ENCODE measurements at places on chromosomes 5 and 9. TPM values are rescaled to one million over a fixed set of nuclear protein-coding genes. Genes with fewer than 3 reads are reported as not detected.

TXNDC8 gene
- not detected for total RNA-seq

HTR4 gene
- total RNA-seq = not detected

HRCT1 gene
- total RNA-seq = not detected

FAM221B gene
- not detected for total RNA-seq

PHF2 gene
- total RNA-seq = 19.1 TPM

DEPDC1B gene
- total RNA-seq = 8.2 TPM

NUTM2G gene
- total RNA-seq = not detected

GRCh38 chr5:133423618-133424282 is 188.6 kb downstream of the FSTL4 start:
- H3K4me3 ChIP-seq = no peak overlapping the region
- no peaks in the 10 kb centered on the region for H3K4me1 ChIP-seq
- H3K27me3 ChIP-seq = no peaks in the 10 kb centered on the region
- no peak overlapping the region for H3K27ac ChIP-seq

GRCh38 chr5:150155258-150156026 is at the start of gene PDGFRB:
Gene PDGFRB, minus strand, starts transcription at chr5:150155845. Its CDS starts 18,798 bp downstream, at chr5:150137047.
- peak within 1 kb of the TSS; percentile 97 for H3K27ac ChIP-seq
- no peaks in the 10 kb centered on the region for H3K4me1 ChIP-seq
- H3K4me3 ChIP-seq = peak within 1 kb of the TSS; percentile 86
- no peaks in the 10 kb centered on the region for H3K27me3 ChIP-seq
- peak; percentile 97 for DNase-seq

- no peaks in the 10 kb centered on the region for H3K36me3 ChIP-seq
- no peaks in the 10 kb centered on the region for H3K27me3 ChIP-seq
- no peak overlapping the region for H3K27ac ChIP-seq
- no peak for DNase-seq
- H3K4me3 ChIP-seq = no peak overlapping the region
Measured at GRCh38 chr5:6861036-6861435, 147.8 kb downstream of the TENT4A start.

DNA sequence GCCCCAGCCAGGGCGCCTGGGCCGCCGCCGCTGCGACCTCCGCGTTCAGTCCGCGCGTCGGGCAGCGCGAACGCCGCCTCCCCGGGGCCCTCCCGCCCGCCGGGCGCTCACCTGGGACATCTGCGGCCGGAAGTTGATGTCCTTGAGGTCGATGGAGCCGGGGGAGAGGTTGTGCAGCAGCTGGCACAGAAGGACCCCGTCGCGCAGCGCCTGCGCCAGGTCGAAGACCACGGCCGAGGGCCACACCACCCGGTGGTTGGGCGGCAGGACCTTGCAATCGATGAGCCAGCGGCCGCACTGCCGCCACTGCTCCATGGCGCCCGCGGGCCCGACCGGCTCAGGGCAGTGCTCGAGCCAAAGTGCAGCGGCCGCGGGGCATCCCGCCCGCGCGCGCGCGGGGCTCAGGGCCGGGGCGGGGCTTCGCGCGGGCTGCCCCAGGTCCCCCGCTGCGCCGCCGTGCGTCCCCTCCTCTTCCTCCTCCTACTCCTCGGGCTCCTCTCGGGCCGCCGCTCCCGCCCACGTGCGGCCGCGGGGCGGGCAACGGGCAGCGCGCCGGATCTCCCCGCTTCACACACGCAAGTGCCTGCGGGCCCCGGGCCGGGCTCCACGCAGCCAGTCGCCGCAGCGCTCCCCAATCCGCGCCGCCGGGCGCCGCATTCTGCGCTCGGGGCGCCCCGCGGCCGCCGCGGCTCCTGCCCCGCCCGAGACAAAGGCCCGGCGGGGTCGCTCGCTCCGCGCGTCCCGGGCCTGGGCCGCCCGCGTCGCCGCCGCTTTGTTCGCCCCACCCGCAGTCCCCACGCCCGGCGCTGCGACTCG is at the start of gene VAV2:
Gene VAV2, minus strand, starts transcription at position 361 of the 816 bp plus-strand sequence. Its CDS starts 46 bp downstream, at position 315.
- no peaks in the 10 kb centered on the region for H3K36me3 ChIP-seq
- H3K27me3 ChIP-seq = no peaks in the 10 kb centered on the region
- DNase-seq = peak; percentile 61
- H3K4me1 ChIP-seq = no peaks in the 10 kb centered on the region

- no peak for DNase-seq
- H3K4me1 ChIP-seq = peaks cover 22% of the 10 kb centered on the region
- no peak overlapping the region for H3K4me3 ChIP-seq
- H3K36me3 ChIP-seq = no peaks in the 10 kb centered on the region
Measured at GRCh38 chr5:141510850-141511601, 22.1 kb downstream of the PCDHGC5 start.

- H3K4me1 ChIP-seq = no peaks in the 10 kb centered on the region
- no peaks in the 10 kb centered on the region for H3K27me3 ChIP-seq
Measured at GRCh38 chr5:94081088-94081487, 339.7 kb upstream of the POU5F2 start.

- H3K36me3 ChIP-seq = no peaks in the 10 kb centered on the region
- DNase-seq = no peak
- no peaks in the 10 kb centered on the region for H3K27me3 ChIP-seq
Measured at GRCh38 chr9:96500696-96501632, 51.0 kb downstream of the HABP4 start.

DNA sequence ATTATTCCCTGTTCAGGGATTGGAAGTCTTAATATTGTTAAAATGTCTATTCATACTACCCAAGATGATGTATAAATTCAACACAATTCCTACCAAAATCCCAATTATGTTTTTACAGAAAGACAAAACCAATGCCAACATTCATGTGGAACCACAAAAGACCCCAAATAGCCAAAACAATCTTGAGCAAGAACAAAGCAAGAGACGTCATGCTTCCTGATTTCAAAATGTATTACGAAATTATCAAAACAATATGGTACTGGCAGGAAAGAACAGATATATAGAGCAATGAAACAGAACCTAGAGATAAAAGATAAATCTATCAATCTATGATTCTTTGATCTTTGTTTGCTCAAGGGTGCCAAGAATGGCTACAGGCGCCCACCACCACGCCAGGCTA is 237.9 kb downstream of the TAF11L14 start:
- no peaks in the 10 kb centered on the region for H3K36me3 ChIP-seq
- no peak overlapping the region for H3K4me3 ChIP-seq
- no peaks in the 10 kb centered on the region for H3K4me1 ChIP-seq

GRCh38 chr9:94900222-94901018 is 173.9 kb downstream of the AOPEP start:
- no peaks in the 10 kb centered on the region for H3K4me1 ChIP-seq
- H3K4me3 ChIP-seq = peak overlapping the region; percentile 16
- no peaks in the 10 kb centered on the region for H3K27me3 ChIP-seq
- H3K27ac ChIP-seq = peak overlapping the region; percentile 85
- DNase-seq = no peak

DNA sequence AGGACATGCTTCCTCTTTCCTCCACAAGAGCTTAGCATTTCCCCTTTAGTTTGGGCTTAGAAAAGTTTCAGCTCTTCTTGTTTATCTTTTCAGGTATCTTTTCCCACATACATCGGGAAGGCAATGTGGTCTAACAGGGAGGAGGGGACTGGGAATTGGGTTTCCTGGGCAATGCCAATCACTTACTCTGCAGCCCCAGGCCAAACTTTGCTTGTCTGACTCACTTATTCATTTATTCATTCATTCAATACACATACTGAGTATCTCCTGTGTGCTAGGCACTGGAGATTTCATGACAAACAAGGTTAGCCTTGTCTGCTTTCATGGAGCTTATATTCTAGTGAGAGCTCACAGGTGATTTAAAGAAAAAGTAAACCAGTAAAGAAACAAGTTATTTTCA is 10.7 kb upstream of the POU4F3 start:
- no peaks in the 10 kb centered on the region for H3K36me3 ChIP-seq
- H3K27ac ChIP-seq = no peak overlapping the region
- no peaks in the 10 kb centered on the region for H3K4me1 ChIP-seq
- H3K27me3 ChIP-seq = no peaks in the 10 kb centered on the region
- DNase-seq = no peak
- H3K4me3 ChIP-seq = no peak overlapping the region

GRCh38 chr5:148713735-148714508 is 59.6 kb upstream of the HTR4 start:
- H3K36me3 ChIP-seq = no peaks in the 10 kb centered on the region
- H3K27ac ChIP-seq = no peak overlapping the region

DNA sequence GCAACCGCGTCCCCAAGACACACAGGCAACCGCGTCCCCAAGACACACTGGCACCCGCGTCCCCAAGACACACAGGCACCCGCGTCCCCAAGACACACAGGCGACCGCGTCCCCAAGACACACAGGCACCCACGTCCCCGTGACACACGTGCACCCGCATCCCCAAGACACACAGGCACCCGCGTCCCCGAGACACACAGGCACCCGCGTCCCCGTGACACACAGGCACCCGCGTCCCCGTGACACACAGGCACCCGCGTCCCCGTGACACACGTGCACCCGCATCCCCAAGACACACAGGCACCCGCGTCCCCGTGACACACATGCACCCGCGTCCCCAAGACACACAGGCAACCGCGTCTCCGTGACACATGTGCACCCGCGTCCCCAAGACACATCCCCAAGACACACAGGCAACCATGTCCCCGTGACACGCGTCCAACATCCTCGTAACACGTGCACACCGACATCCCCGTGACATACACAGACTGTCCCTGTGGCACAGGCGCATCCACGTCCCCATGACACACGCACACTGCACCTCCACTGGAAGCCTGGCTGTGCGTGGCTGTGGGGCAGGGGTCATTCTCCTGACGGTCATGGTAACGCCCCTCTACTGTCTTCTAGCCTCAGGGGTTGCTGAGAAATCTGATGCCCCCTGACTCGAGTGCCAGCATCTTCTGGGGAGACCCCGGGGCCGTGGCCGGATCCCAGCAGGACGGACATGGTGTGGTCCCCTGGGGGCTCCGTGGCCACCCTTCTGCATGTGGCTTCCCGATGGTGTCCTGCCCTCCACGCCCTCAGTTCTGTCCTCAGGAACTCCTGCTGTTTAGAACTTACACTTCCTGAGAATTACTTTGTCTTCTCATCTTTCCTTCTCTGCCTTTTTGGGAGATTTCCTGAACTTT is 24.1 kb downstream of the EXD3 start:
- H3K27ac ChIP-seq = no peak overlapping the region
- no peaks in the 10 kb centered on the region for H3K27me3 ChIP-seq
- H3K4me1 ChIP-seq = no peaks in the 10 kb centered on the region
- H3K36me3 ChIP-seq = no peaks in the 10 kb centered on the region
- DNase-seq = no peak

DNA sequence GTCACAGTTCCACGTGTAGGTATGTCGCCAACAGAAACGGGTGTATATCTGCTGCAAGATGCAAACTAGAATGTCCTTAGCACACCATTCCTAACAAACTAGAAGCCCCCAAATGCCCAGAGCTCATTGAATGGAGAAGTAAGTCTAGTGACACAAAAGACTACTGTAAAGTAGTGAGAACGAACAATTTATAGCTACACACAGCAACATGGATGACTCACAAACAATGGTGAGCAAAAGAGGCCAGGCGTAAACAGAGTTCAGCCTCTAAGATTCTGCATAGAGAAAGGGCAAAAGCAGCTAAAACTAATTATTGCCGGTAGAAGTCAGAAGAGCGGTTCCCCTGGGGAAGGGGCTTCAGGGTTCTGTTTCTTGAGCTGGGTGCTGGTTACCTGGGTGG is 74.7 kb downstream of the AMBP start:
- no peak for DNase-seq
- no peak overlapping the region for H3K4me3 ChIP-seq
- no peaks in the 10 kb centered on the region for H3K36me3 ChIP-seq
- no peak overlapping the region for H3K27ac ChIP-seq

DNA sequence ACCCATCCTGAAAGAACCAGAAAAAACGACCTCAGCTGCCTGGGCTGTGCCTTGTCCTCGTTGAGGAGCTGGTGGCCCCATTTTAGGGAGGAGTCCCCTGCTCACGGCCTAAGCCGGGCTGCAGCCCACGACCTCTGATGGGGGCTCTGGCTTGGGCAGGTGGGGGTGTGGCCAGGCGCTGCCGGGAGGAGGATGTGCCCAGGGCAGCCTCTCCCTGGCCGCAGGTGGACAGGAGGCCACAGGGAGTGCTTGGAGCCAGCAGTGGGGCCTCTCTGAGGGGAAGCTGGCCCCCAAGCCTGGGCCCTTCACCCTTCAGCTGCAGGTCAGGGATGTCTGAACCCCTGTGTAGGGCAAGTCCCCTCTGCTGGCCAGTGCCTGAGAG is 2.5 kb downstream of the DIPK1B start:
- H3K27me3 ChIP-seq = no peaks in the 10 kb centered on the region
- H3K4me1 ChIP-seq = no peaks in the 10 kb centered on the region
- no peaks in the 10 kb centered on the region for H3K36me3 ChIP-seq
- no peak overlapping the region for H3K4me3 ChIP-seq

- H3K36me3 ChIP-seq = no peaks in the 10 kb centered on the region
- no peak overlapping the region for H3K27ac ChIP-seq
- H3K4me1 ChIP-seq = no peaks in the 10 kb centered on the region
- no peaks in the 10 kb centered on the region for H3K27me3 ChIP-seq
Measured at GRCh38 chr5:2900360-2900759, 148.9 kb upstream of the IRX2 start.

DNA sequence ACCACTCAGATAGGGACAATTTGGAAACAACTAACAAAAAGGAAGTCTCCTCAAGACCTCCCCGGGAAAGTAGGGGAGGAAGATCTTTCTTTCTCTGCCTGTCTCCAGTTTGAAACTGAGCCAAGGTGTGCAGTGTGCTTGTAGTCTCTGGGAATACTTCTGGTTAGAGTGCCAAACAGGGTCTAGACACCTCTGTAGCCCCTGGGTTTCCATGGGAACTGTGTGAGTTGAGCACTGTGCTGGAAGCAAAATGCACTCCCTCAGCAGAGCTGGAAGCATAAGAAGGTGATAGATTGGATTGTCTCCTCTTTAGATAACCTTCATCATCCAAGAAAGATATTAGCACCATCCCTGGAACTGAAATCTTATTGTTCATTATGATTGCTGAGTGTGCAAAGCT is 129.2 kb upstream of the TNPO1 start:
- DNase-seq = no peak
- H3K36me3 ChIP-seq = no peaks in the 10 kb centered on the region
- no peak overlapping the region for H3K4me3 ChIP-seq
- H3K27me3 ChIP-seq = no peaks in the 10 kb centered on the region
- no peaks in the 10 kb centered on the region for H3K4me1 ChIP-seq

DNA sequence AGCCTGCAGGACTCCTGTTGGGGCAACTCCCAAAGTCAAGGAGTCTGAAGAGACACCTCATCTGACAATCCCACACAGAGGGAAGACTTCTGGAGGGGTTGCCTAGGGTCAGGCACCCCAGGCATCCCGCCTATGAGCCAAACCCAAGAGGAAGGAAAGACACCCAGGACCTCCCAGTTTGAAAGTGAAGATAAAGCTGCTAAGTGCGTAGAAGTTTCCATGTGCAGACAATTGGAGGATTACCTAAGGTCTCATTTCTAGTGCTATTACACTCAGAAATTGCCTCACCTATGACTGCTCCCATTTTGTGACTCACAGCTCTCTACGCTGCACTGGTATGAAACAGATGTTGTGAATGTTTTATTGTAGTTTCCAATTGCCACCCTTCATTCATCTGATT is 322.9 kb downstream of the SLIT3 start:
- no peak for DNase-seq
- no peaks in the 10 kb centered on the region for H3K36me3 ChIP-seq
- H3K27me3 ChIP-seq = no peaks in the 10 kb centered on the region
- H3K4me3 ChIP-seq = no peak overlapping the region

DNA sequence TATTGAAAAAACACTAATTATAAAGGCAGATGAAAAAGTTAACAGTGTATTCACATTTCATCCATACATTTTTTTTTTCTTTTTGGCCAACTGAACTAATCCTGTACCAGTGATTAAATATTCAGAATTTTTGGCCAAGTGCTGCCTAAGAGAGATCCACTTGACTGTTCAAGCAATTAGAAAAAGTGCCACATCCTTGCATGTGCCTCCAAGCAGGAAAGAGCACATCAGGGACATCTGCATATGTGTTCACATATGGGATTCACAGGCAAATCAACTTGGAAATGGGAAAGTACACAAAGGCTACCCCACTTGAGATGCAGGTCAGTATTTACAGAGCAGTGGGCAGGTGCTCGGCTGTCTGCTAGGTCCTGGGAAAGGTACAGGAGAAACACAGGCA is 163.3 kb upstream of the LHFPL2 start:
- H3K36me3 ChIP-seq = no peaks in the 10 kb centered on the region
- H3K27ac ChIP-seq = no peak overlapping the region
- no peak for DNase-seq
- H3K4me3 ChIP-seq = no peak overlapping the region
- H3K4me1 ChIP-seq = no peaks in the 10 kb centered on the region
